Lung microvascular endothelial cell (primary cell): ENCODE measurements at places on chromosomes 1 and 21.

- no peak for DNase-seq
Measured at GRCh38 chr1:4086085-4086850, 186.2 kb upstream of the C1orf174 start.

GRCh38 chr21:42472521-42472920, 23.5 kb downstream of the RSPH1 start:
- DNase-seq: no peak

- no peak for DNase-seq
Measured at GRCh38 chr21:45408801-45409261, 3.9 kb downstream of the COL18A1 start.

GRCh38 chr1:208909011-208909984, 665.1 kb upstream of the PLXNA2 start:
- no peak for DNase-seq

DNA sequence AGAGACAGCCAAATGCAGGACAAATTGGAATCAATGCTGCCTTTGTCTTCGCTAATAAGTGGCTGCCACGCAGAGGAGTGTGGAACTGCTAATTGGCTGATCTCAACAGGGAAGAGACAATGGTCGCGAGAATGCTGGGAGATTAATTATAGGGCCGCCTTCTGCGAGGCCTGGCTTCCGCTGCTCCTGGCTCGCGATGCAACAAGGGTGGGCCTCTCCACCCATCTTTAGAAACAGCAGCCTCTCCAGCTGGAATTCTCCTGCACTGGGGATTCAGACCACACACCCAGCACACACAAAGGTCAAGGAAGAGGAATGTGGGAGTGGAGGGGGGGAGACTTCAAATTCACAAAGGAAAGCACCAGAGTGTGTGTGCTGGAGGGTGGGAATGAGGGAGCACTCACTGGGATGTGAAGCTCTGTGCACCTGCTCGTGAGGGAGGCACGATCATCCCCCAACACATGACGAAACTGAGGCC, 200.7 kb upstream of the GRIK3 start:
- DNase-seq: no peak

GRCh38 chr1:186620566-186621350, 59.5 kb downstream of the PTGS2 start:
- DNase-seq: no peak

- DNase-seq: no peak
Measured at GRCh38 chr1:102174259-102174863, 177.6 kb upstream of the OLFM3 start.

DNA sequence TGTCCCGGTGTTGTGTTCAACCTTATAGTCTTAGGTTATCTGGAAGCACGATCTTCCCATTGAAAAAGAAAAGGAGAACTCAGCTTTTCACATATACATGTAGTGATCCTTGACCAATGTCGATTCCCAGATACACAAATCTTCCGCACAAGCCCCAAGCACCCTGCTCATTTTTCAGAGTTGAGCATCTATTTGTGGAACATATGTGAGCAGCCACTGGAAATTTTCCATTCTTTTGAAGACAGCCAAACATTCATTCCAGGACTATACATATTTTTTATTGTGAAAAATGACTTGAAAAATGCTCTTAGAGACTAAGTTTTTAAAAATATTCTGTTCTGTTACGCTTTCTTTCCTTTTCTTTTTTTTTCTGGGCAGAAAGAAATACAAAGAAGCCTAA, 371.9 kb downstream of the RGS7 start:
- DNase-seq: no peak

DNA sequence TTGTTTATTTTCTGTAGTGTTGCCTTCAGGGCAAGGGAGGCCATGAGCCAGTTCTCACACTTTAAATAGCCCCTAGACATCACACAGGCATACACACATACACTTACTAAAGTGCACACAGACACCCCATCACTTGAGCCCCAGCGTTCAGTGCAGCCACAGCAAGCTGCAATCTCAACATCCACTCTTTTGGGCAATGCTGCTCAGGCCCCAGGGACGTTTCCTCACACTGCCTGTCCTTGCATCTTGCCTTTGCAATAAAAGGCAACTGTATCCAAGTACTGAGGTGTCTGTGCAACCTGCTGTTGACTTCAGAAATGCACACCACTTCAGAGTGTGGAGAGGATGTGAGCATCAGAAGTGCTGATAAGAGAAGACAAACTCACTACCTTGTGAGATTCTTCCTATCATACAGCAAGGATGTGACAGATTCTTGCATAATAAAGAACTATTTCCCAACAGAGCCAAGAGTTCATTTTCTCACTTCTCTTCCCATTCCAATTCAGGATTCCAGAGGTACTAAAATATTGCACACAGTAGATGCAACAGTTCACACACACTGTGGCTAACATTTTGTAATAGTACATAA, 36.2 kb downstream of the IRF2BP2 start:
- no peak for DNase-seq
